BJ (cell line): ENCODE measurements at places on chromosomes 2 and 18.

DNA sequence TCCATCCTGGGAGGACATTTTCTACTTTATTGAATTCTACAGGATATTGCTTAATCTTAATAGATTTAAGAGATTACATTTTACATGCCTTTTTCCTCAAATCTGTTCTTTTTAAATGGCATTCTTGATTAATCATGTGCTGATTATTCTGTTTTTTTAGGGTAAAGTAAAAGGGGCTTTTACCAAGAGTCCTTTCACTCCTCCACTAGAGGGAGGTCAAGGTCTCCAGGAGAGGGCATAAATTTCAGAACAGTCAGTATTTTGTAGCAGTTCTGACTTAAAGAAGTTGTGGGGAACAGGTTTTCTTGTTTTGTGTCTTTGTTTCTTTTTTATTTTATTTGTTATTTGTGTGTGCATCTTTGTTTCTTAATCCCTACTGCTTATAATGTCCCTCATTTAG, 25.4 kb downstream of the WDR75 start:
- no peak for DNase-seq

DNA sequence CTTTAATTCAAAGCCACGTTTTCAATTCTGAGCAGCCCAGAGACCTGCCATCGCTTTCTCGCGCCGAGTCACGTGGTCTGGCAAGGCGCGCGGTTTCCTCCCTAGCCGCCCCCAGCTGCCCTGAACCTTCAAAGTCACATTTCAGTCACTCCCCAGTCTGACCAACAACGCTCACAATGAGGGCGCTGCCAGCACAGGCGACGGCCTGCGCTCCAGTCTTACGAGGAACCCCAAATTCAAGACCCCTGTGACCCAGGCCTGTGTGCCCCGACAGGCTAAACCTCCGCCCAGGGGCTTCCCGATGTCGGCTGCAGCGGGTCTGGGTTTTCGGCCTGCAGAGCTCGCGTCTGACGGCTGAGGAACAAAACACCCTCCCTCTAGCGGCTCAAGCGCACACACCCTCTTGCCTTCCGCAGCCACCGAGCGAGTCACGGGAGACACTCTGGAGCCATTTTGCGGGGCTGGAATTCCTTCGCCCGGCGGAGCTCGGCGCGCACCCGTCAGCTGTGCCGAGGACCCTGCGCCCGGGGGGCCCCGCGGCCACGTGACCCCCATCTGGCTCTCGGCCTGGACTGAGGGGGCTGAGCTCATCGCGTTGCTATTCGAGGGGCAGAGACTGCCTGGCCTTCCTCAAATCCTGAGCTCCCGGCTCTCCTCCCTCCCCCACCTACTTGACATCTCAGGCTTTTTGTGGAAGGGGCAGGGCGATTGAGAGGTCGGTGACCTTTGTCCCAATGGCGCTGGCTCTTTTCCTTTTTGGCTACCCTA, 69.9 kb upstream of the ITGB6 start:
- peak; percentile 74 for DNase-seq

GRCh38 chr18:67692811-67693210, 176.3 kb upstream of the DSEL start:
- no peak for DNase-seq

- no peak for DNase-seq
These were observed 105.9 kb downstream of the SEPTIN10 start for GRCh38 chr2:109507828-109508227.

DNA sequence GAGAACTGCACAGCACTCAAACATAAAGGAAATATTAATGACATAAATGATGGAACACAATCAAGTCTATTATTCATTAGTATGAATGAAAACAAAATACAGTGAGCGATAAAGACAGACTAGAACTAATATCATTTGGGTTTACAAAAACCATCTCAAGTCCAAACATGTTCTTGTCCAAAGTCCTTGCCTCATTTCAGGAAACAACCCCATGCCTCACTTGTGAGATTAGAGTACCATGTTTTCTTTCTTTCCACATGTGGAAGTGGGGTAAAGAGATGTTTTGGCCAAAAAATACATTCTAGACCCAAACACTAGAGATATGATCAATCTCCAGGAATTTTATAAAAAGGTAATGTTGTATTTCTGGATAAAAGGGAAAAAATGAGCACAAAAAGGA, 53.3 kb upstream of the NFE2L2 start:
- no peak for DNase-seq

DNA sequence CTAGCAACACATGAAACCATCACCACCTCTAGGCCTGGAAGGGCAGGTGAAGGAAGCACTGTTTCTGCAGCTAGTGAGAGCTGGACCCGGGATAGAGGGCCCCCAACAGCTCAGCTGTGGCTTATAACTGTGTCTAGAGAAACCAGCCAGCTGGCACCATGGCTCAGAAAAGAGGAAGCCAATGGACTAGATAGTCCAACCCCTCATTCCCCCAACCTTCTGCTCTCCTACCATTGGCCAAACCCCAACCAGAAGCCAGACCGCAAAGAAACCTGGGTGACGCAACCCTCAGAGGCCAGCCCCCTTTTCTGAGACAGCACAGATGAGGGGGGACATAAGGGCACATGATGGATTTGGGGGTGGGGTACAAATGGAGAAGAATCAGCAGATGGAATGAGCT, 24.3 kb downstream of the SMYD1 start:
- no peak for DNase-seq

GRCh38 chr2:162974771-162975170, 136.2 kb upstream of the KCNH7 start:
- DNase-seq = no peak

- no peak for DNase-seq
These were observed 116.8 kb upstream of the EPC2 start for GRCh38 chr2:148527488-148528340.

DNA sequence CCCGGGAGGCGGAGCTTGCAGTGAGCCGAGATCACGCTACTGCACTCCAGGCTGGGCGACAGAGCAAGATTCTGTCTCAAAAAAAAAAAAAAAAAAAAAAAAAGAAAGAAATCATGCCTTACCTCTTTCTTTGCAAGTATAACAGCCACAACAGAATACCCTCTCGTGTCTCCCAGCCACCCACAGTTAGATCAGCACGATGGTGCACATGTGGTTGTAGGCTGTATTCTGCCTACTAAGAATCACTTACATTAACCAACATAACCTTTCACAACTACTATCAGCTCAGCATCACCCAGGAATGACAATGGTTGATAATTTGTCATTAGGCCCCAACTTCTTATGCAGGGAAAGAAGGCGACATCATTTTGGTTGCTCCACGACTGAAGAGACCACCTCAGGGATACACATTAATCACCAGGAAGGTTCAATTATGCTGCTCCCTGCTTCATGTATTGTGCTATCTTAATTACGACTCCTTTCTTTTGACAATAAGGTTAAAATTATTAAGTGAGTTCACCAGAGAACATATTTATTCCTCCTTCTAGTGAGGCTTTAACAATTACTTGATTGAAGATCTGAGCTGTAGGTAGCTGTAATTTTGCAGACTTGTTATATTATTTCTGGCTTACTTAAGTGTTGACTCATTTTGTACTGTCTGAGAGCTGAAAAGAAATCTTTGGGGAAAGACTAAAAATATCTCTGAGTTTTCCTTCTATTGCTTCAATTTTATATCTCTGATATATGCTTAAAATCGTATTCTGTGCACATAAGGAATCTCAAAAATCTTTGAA, 120.1 kb downstream of the LRP1B start:
- no peak for DNase-seq

- no peak for DNase-seq
These were observed 83.3 kb downstream of the GALNT14 start for GRCh38 chr2:31054842-31055388.

GRCh38 chr2:134679745-134680144, 39.1 kb downstream of the TMEM163 start:
- DNase-seq = no peak

GRCh38 chr18:69081846-69082245, 284.0 kb downstream of the CCDC102B start:
- DNase-seq = no peak

GRCh38 chr18:73006331-73006730, 138.5 kb upstream of the NETO1 start:
- DNase-seq = no peak

GRCh38 chr2:48070415-48070814, 164.1 kb upstream of the FBXO11 start:
- DNase-seq = no peak
